ENCODE measurements at places on chromosomes 5 and 9.

DNA sequence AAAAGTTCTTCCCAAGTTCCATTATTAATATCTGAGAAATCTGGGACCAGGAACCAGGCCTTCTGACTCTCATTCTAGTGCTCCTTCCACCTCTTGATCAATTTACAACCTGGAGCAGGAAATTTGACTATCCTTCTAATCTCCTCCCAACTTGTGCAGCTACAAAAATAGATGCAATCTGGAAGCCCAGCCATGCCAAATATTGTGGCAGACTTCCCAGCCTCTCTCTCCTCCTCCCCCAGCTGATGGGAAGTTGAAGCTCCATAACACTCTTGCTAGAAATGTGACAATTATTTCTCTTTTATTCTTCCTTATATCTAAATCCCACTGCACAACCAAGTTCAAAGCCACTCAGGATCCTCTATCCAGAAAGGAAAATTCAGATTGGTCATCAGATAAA lies 252.1 kb downstream of the SEC61B start:
- DNase-seq, result no peak

GRCh38 chr5:76732405-76733048 lies 16.6 kb downstream of the F2R start:
- DNase-seq, result no peak

GRCh38 chr9:105967797-105968196 lies 273.5 kb downstream of the TMEM38B start:
- no peak for DNase-seq

DNA sequence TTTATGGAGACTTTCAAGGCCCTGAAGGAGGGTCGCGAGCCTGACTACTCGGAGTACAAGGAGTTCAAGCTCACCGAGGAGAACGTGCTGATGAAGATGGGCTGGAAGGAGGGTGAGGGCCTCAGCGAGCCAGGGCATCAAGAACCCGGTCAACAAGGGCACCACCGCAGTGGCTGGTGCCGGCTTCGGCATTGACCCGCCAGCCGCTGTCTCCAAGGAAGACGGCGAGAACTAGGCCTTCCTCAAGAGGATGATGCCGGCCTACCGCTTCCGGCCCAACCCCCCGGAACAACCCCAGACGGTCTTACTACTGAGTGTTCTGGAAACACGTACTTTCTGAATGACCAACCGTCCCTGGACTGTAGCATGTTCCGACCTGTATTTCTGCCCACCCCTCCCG lies 169.2 kb downstream of the HINT1 start:
- DNase-seq, result no peak

GRCh38 chr9:5562806-5563416 lies 52.6 kb downstream of the PDCD1LG2 start:
- no peak for DNase-seq

DNA sequence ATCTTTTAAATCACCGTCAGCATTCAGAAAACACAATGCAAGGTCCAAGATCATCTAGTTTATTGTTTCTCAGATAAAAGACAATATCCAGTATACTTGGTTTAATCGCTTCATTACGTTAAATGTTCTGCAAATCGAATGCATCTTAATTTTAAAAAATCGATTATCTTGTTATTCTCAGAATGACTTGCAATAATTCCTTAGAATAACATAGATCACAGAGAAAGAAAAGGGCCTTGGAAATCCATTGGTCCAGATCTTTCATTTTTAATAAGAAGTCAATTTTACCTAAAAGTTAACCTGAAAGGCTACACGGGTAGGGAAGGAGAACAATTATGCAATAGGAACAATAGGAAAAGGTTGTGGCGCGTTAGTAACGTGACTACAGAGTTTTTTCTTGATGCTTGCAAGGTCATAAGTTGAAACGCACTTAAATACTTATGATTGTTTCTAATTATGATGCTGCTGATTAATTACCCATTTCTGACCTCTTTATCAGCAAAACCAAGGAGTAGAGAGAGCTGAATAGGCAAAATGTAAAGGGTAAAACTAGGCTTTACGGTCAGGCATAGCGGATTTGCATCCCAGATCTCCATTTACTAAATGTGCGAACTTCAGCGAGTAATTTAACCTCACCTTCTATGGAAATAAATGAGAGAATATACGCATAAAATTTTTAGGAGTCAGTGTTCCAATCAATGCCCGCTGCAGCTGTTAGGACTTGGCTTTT lies 769 bp upstream of the LYRM7 start:
- no peak for DNase-seq

DNA sequence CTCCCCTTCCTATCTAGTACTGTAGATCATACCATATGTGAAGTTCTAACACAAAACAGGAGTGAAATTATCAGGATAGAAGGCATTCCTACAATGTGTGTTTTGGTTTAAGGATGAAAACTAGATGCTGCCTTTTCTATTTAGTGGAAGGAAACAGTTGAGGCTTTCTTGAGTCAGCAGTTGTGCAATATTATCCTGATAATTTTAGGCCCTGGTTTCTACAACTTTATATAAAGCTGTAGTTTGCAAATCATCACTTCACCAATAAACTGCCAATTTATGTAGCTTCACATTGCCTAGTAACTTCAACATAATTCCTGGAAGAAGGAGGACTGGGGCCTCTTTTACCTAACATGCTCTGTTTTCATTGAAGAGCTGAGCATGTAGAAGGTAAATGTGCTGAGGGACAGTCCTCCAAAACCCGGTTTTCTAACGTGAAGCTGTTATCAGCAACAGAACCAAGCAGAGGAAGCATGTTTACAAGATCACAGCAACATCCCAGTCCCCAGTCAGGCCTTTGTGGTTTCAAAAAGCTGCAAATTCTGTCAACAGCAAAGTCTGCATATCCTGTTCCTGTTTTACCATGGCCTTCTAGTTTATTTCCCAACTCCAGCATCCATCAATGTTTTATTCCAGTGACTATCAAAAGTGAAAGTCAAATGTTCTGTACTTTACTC lies 513.4 kb upstream of the MEF2C start:
- peak; percentile 24 for DNase-seq

DNA sequence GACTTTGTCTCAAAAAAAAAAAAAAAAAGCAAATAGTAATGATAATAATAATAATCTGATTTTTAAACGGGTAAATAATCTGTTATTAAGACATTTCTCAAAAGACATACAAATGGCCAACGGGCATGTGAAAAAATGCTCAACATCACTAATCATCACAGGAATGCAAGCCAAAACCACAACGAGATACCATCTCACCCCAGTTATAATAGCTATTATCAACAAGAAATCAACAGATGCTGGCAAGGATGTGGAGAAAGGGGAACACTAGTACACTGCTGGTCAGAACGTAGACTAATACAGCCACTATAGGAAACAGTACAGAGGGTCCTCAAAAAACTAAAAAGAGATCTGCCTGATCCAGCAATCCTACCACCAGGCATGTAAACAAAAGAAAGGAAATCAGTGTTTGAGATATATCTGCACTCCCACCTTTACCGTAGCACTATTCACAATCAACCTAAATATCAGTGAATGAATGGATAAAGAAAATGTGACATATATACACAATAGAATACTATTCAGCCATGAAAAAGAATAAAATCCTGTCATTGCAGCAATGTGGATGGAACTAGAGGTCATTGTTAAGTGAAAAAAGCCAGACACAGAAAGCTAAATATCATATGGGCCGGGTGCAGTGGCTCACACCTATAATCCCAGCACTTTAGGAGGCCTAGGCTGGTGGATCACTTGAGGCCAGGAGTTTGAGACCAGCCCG lies 24.9 kb downstream of the VAV2 start:
- DNase-seq, result no peak

DNA sequence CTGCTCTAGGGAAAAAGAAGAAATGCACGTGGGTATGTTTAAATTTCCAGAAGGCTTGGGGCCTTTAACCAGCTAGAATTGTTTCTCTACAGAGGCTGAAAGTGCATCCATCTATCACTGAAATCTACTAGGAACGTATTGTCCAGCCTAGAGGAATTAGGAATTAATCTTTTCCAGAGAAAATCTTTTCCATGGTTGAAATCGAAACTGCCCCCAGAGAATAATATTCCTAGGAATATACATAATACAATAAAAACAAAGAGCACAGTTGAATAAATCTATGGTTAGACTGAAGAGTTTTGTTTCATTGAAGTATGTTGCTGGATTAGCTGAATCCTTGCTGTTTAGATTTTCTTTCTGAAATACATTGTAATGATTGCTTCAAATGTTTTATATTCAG lies 378.5 kb downstream of the PLK2 start:
- no peak for DNase-seq

GRCh38 chr5:147904110-147904509 lies 2.2 kb downstream of the C5orf46 start:
- no peak for DNase-seq

DNA sequence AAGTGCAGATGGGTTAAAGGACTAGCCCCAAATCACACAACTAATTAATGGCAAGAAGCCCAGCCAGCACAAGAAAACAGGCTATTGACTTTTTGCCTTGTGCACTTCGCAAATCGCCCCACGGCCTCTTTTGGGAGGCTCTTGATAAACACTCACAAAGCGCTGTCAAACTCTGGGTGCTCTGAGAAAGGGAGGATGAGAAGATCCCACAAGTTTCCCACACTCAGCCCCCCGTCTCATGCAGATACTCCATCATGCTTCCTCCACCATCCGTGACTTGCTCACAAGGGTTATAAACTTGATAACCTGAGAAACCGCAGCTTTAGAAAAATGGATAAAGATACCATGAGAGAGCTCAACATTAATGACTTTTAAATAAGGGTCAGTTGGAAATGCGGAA lies 219.7 kb downstream of the EBF1 start:
- DNase-seq, result no peak

DNA sequence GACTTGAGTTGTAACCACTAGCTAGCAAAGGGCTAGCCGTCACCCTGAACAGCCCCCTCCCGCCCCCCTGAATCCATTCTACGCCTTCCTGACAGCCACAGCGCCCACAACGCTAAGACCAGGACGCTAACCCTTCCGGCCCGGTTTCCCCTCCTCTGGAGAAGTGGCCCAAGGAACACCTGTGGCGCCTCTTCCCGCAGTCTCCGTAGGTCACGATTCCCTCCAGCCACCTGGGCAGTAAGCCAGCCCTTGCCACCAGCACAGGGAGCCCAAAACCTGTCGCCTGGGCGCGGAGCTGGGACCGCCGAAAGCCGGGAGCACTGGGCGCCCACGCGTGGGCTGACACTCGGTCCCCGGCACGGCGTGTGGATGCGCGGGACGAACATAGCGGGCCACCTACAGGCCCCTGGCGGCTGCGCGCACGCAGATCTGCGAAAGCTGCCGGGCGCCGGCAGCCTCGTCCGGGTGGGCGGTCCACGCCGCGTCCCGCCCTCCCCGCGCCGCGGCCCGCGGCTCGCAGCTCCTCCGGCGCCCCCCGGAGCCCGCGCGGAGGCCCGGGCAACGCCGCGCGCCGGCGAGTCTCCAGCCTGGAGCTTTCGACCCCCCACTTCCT lies 596 bp downstream of the IRF1 start:
- peak; percentile 60 for DNase-seq

GRCh38 chr5:157378509-157378908 lies 81.5 kb upstream of the NIPAL4 start:
- DNase-seq, result no peak

GRCh38 chr9:116124472-116125040 lies 29.0 kb upstream of the PAPPA start:
- no peak for DNase-seq

DNA sequence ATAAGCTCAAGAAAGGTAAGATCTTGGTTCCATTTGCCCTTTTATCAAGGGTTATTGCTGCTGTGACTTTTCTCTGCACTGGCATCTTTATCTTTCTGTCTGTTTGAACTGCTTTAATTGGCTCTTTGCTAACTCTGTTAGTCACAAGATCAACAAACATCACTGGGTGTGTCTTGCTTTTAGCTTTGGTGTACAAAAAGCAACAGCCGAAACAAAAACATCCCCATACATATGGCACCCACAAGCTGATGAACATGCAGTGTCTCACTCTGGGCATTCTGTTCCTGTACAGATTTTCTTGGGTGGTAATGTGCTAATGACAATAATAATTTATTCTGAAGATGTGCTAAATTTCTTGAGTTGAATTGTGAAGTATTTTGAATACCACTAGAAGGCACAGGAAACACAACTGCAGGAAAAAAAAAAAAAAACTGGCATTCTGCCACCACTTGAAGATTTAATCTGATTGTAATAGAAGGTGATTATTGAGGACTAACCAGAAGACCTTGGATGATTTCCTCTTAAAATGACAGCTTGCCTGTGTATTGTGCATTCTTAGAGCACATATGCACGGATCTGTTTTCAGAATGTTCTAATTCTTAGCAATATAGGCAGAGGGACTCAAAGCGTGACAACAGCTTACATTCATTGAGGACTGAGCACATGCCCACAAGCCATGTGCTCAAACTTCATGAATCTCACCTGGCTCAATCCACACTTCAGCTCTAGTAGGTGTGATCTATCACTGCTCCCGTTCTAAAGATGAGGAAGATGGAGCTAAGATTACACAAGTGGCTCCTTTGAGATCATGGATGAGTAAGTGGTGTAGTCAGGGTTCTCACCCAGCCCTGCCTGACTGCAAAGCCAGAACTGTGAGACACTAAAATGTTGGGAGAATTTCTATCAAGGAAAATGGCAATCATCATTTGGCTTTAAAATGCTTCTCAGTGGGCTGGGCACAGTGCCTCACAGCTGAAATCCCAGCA lies 96.4 kb downstream of the EBF1 start:
- no peak for DNase-seq

DNA sequence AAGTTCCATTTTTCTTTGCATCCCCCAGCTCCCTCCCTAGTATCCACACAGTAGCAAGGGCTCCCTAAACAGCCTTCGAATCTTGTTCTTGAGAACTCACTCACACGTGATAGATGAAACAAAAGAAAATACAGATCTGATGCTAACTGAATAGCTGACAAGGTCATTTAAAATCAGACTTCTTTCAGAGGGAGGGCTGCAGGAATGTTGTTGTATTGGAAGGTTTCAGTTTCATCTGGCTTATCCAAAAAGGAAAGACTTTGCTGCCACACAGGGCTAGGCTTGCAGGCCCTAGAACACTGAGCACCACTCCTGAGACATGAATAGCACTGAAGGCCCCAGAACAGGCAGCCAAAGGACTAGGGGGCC lies 3.2 kb downstream of the CD180 start:
- DNase-seq, result no peak

GRCh38 chr5:3321923-3322322 lies 273.7 kb upstream of the IRX1 start:
- DNase-seq, result no peak

DNA sequence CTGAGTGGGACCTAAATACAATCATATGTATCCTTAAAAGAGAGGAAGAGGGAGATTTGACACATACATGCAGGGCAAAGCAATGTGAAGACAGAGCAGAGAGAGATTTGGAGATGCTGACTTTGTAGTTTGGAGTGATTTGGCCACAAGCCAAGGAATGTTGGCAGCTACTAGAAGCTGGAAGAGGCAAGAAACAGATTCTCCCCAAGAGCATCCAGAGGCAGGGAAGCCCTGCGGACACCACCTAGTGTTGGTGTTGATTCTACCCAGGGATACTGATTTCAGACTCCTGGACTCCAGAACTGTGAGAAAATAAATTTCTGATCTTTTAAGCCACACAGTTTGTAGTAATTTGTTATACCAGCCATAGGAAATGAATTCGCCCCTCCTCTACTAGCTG lies 64.9 kb upstream of the OSMR start:
- no peak for DNase-seq

GRCh38 chr9:96524045-96524444 lies 74.1 kb downstream of the HABP4 start:
- no peak for DNase-seq

GRCh38 chr9:79812507-79813257 lies 240.9 kb downstream of the TLE4 start:
- no peak for DNase-seq

- DNase-seq, result no peak
These were observed 78.1 kb downstream of the GPR21 start for GRCh38 chr9:123111427-123112014.

All from CD4-positive, alpha-beta T cell treated with Interleukin-15 for 1 hour (primary cell).